ENCODE measurements at places on chromosomes 1 and 21. TPM values are rescaled to one million over a fixed set of nuclear protein-coding genes. Genes with fewer than 3 reads are reported as not detected.

KRTAP7-1 gene
- total RNA-seq = not detected

KRTAP21-1 gene
- total RNA-seq = not detected

BARHL2 gene
- total RNA-seq = not detected

GJA9 gene
- not detected for total RNA-seq

FAM177B gene
- not detected for total RNA-seq

SLC2A5 gene
- total RNA-seq = 2.5 TPM

LCE2A gene
- not detected for total RNA-seq

NLRP3 gene
- 1.4 TPM for total RNA-seq

RCSD1 gene
- total RNA-seq = 6.9 TPM
